ENCODE measurements at places on chromosomes 6 and 20.
A peak's percentile ranks its signal among the peaks of the same experiment; 100 is the strongest.

DNA sequence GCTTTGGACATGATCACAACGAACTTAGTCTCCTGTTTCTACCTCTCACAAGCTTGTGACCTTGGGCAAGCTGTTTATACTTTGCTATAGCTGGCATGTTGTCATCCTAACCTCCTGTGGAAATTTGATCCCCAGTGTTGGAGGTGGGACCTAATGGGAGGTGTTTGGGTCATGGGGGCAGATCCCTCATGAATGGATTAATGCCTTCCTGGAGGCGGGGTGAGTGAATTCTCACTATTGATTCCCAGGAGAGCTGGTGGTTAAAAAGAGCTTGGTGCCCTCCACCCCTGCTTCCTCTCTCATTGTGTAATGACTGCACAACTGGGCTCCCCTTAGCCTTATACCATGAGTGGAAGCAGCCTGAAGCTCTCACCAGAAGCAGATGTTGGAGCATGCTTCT lies 228.9 kb downstream of the HIVEP2 start:
- no peak for DNase-seq

- DNase-seq, result no peak
Observed at GRCh38 chr6:93580446-93580845, 161.1 kb upstream of the EPHA7 start.

- peak; percentile 24 for DNase-seq
Observed at GRCh38 chr20:32896521-32897280, 38.0 kb downstream of the EFCAB8 start.

DNA sequence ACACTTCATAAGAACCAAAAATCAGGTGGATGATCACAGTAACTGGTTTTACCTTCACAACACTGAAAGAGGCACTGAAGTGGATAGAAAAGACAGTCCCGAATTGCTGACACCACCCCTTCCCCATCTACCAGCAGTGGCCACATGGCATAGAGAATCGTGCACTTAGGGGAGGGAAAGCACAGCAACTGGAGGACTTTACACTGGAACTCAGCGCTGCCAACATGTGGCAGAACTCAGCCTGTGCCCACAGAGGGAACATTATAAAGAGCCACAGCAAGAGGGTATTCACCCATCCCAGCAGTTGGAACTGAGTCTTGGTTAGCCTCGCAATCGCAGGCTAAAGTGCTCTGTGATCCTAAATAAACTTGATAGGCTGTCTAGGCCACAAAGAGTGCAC lies 6.5 kb upstream of the KIAA1586 start:
- DNase-seq, result no peak

- no peak for DNase-seq
Observed at GRCh38 chr6:39530201-39530759, 194.9 kb downstream of the KIF6 start.

DNA sequence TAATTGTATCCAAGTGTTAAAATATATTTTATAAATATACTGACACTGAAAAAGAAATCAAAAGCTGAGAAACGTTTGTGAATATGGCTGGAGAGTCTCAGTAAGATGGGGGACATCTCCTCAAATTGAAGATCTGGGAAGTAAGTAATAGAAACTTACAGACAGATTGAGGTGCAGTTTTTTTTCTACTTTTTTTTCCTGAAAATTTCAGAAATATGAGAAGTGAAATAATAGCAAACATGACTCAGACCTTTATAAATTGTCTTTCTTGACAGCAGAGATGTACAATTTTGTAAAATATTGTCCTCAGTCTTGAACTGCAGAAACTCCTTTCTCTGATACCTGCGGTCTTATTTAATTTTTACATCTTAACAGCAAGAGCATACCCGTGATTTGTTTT lies 347.1 kb downstream of the UTRN start:
- DNase-seq, result no peak

DNA sequence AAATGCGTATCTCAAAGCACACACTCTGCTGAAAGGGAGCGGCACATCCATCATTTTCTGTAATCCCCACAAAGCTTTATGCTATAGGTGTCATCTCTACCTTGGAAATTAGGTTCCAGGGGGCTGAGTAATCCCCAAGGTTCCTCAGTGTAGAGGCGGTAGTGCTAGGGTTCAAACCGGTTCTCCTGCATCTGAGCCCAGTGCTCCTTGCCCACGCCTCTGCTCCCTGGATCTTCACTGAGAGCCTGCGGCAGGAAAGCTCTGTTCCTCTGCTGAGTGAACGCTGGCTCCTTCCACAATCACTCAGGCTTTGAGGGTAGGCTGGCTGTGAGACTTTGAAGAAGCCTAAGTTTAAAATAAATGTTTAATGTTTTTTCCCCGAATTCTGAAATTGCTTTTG lies 24.9 kb downstream of the SLC22A23 start:
- DNase-seq, result no peak

DNA sequence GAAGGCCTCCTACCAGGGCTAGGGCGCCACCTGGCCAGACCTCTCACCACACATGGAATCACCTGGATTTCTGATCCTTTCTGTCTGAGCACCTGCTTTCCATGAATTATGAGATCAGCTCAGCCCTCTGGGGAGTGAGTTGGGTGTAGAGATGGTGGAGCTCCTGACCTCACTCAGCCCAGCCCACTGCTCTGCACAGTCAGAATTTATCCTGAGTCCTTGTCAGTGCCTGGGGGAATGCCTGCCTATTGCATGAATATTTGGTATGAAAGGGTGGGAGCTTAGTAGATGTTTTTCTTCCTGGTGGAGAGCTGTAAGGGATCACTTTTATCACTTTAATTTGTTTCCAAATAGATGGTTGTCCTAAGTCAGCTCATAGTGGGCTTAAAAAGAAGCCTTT lies 47.5 kb downstream of the DTD1 start:
- DNase-seq, result no peak

GRCh38 chr6:87501809-87502572 lies 29.2 kb downstream of the SLC35A1 start:
- no peak for DNase-seq

DNA sequence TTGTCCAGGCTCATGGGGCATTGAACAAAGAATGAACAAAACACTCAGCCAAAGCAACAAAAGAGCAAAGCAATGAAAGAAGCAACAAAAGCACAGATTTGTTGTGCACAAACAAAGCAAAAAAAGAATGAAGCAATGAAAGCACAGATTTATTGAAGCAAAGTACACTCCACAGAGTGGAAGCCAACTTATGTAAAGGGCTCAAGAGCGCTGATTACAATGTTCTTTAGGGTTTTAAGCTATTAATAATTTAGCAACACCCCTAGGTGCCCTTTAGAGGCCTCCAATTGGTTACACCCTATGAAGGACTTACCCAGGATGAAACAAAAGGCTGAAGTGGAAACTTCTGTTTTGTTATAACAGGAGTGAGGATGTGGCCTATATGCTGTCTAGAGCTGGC lies 179.2 kb upstream of the PROKR2 start:
- no peak for DNase-seq

DNA sequence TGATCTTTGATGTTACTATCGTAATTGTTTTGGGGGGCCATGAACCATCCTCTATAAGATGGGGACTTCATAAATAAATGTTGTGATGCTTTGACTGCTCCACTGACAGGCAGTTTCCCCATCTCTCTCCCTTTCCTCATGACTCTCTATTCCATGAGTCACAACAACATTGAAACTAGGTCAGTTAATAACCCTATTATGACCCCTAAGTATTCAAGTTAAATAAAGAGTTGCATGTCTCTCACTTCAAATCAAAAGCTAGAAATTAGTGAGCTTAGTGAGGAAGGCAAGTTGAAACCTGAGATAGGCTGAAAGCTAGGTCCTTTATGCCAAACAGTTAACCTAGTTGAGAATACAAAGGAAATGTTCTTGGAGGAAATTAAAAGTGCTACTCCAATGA lies 491.0 kb downstream of the HAO1 start:
- DNase-seq, result no peak

GRCh38 chr20:49482621-49483017 lies at the start of gene KCNB1:
KCNB1 (minus strand) TSS chr20:49482668; CDS start chr20:49482480, 188 bp downstream.
- no peak for DNase-seq

DNA sequence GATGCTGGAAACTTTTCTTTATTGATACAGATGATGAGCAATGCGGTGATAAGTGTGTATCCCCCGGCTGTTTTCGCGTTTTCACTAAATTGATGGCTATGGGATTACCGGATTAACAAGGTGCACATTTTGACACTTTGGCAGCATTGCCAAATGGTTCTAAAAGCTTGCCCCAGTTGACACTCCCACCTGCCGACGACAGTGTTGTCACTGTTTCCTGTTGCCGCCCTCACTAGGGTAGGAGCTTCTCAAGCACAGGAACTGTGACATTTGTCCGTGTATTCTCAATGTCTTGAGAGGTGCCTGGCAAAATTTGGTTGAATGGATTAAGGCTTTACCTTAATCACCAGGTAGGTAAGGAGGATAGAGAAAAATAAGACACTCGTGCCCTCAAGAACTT lies 9.8 kb upstream of the MAPK13 start:
- DNase-seq, result no peak

GRCh38 chr20:49484180-49485140 lies 2.0 kb upstream of the KCNB1 start:
- DNase-seq, result peak; percentile 14

DNA sequence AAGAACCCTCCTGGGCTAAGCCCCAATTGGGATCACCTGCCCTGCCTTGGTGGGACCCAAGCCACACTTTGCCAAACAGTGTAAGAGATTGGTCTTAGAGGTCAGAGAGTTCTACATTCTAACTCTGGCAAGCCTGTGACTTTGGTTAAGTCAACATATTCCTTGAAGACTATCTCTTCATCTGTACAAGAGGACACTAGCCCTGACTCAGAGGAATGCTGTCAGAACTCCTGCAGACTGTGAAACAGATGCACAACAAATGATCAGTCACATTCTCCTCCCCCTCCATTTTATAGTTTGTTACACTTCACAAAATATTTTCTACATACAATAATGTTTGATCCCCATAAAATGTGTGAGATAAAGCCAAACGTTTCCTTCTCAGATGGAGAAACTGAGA lies 91.7 kb upstream of the EPB41L1 start:
- DNase-seq, result no peak

GRCh38 chr20:14612391-14612790 lies 275.0 kb upstream of the FLRT3 start:
- no peak for DNase-seq

DNA sequence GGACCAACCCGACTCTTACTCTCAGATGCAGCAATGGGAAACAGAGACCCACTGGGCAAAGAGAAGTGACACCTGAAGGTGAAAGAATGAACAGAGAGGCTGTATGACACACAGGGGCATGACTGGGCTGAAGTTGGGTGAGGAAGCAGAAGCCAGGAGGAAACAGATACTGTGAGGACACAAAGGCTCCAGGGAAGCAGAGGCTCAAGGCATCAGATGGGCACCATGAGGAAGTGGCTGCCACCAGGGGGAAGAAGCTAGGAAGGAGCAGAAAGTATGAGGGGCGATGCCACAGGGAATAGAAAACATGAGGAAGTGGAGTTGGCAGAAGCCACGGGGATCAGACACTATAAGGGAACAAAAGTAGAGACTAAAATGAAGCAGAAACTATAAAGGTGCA lies 30.9 kb upstream of the OCSTAMP start:
- no peak for DNase-seq

- peak; percentile 24 for DNase-seq
Observed at GRCh38 chr20:32358883-32359632, 927 bp downstream of the ASXL1 start.

GRCh38 chr20:6439737-6440442 lies 317.1 kb upstream of the FERMT1 start:
- no peak for DNase-seq

DNA sequence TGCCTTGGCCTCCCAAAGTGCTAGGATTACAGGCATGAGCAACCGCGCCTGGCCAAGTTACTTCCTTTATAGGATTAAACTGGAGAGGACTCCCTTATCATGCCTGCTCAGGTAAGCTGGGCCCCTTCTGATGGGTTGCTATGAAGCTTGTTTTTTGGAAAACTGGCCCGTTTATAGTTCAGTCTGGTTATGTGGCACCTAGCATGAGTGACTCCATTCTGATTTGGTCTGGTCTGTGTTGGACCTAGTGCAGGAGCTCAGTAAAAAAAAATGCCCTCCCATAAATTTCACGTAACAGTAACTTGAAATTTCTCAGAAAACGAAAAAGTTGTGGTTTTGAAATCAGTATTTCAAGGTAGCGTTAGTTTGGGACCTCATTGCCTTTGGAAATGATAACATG lies 448.4 kb downstream of the HACE1 start:
- no peak for DNase-seq

DNA sequence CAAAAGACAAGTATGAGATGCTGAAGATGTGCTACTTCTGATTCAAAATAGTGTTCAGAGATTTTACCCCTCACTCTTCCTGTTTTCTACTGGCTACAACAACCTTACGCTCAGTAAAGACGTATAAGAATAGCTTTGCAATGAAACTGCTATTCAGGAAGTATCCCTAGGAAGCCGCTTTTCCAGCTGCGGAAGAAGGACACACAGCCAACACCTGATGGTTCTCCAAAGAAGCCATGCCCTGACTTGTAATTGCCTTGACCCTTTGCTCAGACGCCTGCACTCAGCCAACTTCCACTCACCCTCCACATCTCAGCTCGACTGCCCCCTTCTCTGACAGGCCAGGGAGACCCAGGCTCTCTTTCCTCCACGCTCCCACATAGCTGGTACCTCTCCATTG lies 111.6 kb downstream of the DTNBP1 start:
- DNase-seq, result no peak

DNA sequence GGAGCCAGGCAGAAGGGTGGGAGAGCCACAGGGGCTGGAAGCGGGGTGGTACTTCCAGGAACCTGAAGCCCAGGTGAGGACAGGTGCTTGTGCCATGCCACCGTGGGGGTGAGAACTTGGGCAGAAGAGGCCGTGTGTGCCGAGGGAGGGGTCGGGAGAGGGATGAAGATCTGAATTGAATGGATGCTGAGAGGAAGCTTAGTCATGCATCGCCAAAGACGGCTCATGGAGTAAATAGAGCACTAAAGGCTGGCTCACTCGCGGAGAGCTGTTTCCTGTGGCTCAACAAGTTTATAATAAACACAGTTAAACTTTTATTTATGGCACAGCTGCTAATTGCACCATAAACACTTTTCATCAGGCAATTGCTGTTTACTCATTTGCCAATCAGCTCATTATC lies 21.7 kb upstream of the MYT1 start:
- no peak for DNase-seq

GRCh38 chr6:22726966-22727365 lies 157.6 kb downstream of the HDGFL1 start:
- no peak for DNase-seq

DNA sequence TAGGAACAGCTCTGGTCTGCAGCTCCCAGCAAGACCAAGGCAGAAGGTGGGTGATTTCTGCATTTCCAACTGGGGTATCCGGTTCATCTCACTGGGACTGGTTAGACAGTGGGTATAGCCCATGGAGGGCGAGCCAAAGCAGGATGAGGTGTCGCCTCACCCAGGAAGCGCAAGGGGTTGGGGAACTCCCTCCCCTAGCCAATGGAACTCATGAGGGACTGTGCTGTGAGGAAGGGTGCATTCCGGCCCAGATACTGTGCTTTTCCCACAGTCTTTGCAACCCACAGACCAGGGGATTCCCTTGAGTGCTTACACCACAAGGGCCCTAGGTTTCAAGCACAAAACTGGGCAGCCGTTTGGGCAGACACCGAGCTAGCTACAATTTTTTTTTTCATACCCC lies 21.8 kb downstream of the HDDC2 start:
- no peak for DNase-seq

GRCh38 chr6:125943528-125944433 lies 12.8 kb upstream of the HINT3 start:
- DNase-seq, result no peak

Data from KG1 (cell line).